CD4-positive, alpha-beta T cell treated with Interferon alpha-2 for 1 hour (primary cell): ENCODE measurements at places on chromosomes 5 and 9.

- DNase-seq: no peak
These were observed 6.3 kb downstream of the TTC16 start for GRCh38 chr9:127722055-127722745.

GRCh38 chr5:171431251-171431777 is 11.9 kb downstream of the FGF18 start:
- DNase-seq: no peak

DNA sequence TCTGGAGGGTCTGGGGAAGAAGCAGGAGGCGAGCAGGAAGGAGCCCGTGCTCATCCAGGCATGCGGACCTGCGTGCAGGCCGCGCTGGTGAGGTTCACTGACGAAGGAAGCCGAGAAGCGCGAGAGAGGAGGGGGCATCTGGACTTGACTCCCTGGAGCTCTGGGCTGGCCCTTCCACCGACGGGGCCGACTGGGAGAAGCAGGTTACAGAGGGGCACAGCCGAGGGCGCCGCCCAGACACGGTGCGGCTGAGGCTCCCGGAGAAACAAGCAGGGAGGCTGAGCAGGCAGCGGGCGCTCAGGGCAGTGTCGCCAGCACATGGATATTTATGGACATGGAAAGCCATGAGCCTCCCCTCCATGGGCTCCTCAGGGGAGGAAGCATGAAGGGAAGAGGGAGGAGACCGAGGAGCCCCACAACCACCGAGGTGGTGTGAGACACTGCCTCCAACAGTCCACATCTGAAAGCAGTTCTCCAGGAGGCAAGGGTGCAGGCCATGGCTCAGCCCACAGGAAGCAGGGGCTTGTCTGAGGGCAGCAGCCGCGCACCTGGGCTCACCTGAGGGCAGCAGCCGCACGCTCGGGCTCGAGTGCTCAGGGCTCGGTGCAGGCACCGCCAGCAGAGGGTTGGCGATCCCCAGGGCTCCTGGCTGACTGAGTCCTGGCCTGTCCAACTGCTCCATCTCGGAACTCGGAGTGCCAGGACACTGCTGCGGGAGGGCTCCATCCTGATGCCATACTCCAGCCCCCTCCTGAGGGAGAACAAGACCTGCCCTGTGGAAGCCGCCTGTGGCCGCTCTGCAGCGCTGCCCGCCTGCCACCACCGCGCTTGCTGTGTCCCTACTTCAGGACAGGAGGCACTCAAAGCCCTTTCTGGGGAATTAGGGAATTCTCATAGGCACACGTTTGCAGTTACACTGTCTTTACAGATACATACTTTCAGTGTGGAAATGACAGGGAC is 15.7 kb upstream of the INPP5E start:
- DNase-seq: no peak

GRCh38 chr5:122702524-122702875 is 72.4 kb upstream of the SNX2 start:
- peak; percentile 28 for DNase-seq

DNA sequence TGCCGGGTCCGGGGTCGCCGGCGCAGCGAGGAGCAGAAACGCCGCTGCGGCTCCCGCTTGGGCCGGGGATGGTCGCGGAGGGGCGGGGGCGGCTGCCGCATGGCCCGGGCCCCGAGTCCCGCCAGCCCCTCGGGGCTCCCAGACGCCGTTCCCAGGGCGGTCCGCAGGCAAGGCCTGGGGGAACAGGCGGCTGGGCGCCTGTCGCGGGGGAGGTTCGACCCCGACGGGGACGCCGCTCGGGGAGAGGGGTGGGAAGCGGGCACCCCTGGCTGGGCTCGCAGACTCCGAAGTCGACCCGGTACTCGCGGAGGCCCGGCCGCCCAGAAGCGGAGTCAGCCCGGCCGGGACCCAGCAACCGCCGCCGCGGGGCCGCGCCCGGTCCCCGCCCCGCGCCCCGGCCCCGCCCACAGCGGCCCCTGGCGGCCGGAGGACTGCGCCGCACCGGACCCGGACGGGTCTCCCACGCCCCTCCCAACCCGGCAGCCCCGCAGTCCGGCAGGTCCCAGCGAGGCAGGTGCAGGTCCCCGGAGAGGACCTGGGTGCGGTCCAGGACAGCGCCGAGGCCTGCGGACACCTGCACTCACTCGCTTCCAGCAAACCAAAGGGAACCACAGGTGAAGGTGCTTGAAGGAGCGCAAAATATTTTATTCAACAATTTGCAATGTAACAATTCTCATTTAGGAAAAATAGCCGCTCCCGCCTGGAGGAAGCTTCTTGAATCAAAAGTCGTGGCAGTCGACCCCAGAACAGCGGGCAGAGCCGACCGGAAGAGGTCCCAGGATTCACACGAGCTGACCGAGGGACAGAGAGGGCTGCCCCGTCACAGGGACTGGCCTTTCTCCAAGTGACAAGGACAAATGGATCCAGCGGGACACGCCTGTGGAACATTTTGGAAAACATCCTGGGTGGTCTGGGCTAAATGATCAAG is at the start of gene INPP5E:
INPP5E (minus strand) TSS at position 365 of the 928 bp plus-strand sequence. CDS start 426 bp downstream, outside the sequence.
- peak; percentile 75 for DNase-seq

DNA sequence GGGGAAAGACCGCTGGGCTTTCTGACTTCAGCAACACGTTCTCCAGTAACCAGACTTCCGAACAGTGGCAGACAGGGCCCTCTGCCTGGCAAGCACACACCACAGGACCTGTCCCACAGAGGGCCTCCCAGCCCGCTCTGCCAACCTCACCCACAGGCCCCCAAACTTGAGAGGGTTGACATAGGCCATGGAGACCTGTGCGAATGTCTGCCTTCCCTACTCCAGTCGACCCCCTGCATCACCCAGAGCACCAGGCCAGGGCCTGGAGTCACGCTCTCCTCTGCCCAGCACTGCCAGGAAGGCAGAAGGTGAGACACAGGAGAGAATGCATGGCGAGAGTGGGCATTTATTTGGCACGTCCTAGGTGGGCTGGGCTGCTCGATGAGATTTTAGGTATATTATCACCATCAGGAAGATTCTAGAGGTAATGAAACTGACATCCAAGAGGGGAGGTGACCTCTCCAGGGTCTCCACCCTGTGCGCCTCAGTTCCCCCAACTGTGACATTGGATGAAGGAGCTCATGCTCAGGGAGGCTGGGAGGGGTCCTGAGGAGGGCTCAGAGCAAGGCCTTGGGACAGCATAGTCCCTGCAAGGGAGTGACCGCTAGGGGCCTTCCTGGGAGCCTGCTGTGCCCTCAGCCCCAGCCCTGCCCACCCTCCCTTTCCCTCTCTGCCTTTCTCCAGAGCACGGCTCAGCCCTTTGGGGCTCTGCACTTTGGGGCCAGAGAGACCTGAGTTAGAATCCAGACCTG is 54.9 kb downstream of the DUSP1 start:
- DNase-seq: no peak

GRCh38 chr5:58775701-58776262 is 192.9 kb downstream of the RAB3C start:
- peak; percentile 3 for DNase-seq

DNA sequence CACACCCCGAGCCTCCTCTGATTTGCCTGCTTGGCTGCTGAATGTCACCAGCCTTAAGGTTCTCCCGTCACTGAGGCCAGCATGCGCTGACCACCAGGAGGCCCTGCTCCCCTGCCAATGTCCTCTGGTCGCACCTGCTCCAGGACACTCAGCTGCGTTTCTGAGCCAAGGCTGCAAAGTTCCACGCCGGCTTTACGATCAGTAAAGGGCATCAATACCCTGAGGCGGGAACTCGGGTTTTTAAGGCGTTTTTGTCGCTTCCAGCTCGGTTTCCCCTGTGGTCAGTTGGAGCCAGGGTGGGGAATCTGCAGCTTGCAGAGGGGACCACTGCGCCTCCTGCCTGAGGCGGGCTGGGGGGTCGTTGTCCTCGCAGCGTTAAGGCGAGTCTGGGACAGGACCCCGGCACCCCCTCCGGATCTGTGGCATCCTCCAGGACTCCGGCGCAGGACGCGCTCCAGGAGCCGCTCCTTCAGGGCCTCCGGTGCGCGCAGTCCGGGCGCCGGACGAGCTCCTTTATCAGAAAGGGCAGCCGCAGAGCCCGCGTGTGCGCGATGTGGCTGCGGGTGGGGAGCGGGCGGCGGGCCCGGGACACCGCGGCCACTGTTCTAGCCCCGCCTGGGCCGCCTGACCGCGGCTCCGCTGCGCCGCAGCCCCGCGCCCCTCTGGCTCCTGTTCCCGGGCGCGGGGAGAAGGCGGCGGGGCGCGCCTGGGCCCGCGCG is 24.1 kb upstream of the FLT4 start:
- no peak for DNase-seq

GRCh38 chr5:35919191-35919590 is 19.2 kb downstream of the CAPSL start:
- DNase-seq: no peak

DNA sequence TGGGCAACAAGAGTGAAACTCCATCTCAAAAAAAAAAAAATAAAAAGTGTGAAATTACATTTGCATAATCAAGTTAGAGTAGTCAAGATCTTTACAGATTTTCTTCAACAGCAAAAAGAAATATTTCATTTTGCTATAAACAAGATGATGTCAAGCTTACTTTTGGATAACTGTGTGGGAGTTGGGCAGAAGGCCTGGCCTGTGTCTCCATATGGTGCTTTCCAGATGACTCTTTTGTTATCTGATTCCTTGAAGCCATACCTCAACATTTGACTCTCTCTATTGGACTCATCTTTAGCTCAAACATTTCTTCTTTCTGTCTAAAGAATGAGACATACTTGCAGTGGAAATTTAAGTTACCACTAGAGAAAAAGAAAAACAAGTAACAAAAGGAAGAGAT is 246.8 kb downstream of the MSX2 start:
- no peak for DNase-seq
